ENCODE measurements at places on chromosomes 2 and 18. TPM values are rescaled to one million over a fixed set of nuclear protein-coding genes. Genes with fewer than 3 reads are reported as not detected.

The CCBE1 gene
- 21.2 TPM for total RNA-seq

The TCF23 gene
- not detected for total RNA-seq

The CNGA3 gene
- total RNA-seq: not detected

The CYP1B1 gene
- 4.0 TPM for total RNA-seq

The MSH2 gene
- total RNA-seq: 56.0 TPM

The HOXD9 gene
- 0.75 TPM for total RNA-seq

The DOK6 gene
- 1.2 TPM for total RNA-seq

The SH3RF3 gene
- 4.7 TPM for total RNA-seq

The PLA2R1 gene
- 8.0 TPM for total RNA-seq

The SCYGR4 gene
- not detected for total RNA-seq

The SEMA4C gene
- 27.5 TPM for total RNA-seq

The VWA3B gene
- total RNA-seq: not detected

The UGT1A10 gene
- total RNA-seq: not detected

The BIRC6 gene
- 206 TPM for total RNA-seq

The KYNU gene
- total RNA-seq: 16.6 TPM

The PPP1R1C gene
- 2.2 TPM for total RNA-seq

The DNAH7 gene
- total RNA-seq: 1.4 TPM

The TLK1 gene
- total RNA-seq: 27.0 TPM

The TMEFF2 gene
- total RNA-seq: 0.22 TPM

The CNRIP1 gene
- 31.3 TPM for total RNA-seq

The GAL3ST2 gene
- 0.44 TPM for total RNA-seq

The SERPINB12 gene
- not detected for total RNA-seq

The GPR35 gene
- total RNA-seq: 0.55 TPM

The ACMSD gene
- total RNA-seq: not detected

The GNAL gene
- total RNA-seq: 0.22 TPM

The WNT10A gene
- not detected for total RNA-seq

The METAP1D gene
- 6.6 TPM for total RNA-seq

The IL18R1 gene
- total RNA-seq: 0.33 TPM

The PAX3 gene
- total RNA-seq: 0.25 TPM

The TGFBRAP1 gene
- total RNA-seq: 18.1 TPM

The UGT1A1 gene
- total RNA-seq: not detected

The HES6 gene
- total RNA-seq: 5.5 TPM

The ABHD1 gene
- under 0.01 TPM for total RNA-seq

The CROCC2 gene
- total RNA-seq: not detected
